ENCODE measurements at places on chromosomes 3 and 15. TPM values are rescaled to one million over a fixed set of nuclear protein-coding genes. Genes with fewer than 3 reads are reported as not detected.
A peak's percentile ranks its signal among the peaks of the same experiment; 100 is the strongest.

Gene CMTM8
- 1.0 TPM for polyA plus RNA-seq

Gene TUSC7
- polyA plus RNA-seq = not detected

Gene UPK1B
- 0.11 TPM for polyA plus RNA-seq

Gene SEMA3G
- polyA plus RNA-seq = 14.1 TPM

Gene RNF13
- polyA plus RNA-seq = 33.2 TPM

Gene EFL1
- polyA plus RNA-seq = 11.7 TPM

GRCh38 chr3:4290272-4290893 lies 12.8 kb upstream of the SETMAR start:
- peak; percentile 19 for DNase-seq

DNA sequence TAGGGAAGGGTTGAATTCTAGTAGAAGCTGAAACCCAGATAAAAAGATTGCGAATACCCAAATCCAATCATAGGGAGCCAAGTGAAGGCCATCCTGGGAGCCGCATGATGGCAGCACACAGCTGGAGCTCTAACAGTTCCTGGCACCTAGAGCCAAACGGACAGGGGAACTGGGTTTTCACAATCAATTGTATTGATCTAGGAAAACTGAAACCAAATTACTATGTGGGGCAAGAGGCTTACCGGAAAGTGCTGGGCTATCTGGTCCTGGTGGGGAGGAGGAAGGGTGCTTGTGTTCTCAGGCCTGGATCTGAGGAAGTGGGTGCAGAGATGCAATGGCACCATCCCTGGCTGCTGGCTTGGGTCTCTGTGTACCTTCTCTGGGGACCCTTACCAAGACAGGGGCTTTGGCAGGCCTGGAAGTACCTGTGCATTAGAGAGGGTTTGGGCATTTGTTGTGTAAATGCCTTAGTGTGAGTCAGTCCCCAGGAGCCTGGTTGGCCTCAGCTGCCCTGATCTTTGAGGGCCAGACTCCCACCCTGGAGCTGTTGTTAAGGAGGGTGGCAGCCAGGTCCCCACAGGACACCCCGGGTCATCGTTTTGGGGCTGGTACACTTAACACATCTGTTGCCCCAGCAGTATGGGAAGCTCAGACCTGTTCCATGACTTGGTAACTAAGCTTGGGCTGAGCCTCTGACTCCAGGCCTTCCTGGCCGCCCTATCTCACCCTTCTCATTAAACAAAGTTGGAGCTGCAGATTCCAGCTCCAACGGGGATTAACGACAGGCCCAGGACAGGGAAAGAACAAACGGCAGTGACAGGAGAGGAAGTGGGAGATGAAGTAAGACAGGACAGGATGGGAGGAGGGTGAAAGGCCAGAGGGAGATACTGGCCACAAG lies 8.9 kb upstream of the FURIN start:
- DNase-seq = no peak

DNA sequence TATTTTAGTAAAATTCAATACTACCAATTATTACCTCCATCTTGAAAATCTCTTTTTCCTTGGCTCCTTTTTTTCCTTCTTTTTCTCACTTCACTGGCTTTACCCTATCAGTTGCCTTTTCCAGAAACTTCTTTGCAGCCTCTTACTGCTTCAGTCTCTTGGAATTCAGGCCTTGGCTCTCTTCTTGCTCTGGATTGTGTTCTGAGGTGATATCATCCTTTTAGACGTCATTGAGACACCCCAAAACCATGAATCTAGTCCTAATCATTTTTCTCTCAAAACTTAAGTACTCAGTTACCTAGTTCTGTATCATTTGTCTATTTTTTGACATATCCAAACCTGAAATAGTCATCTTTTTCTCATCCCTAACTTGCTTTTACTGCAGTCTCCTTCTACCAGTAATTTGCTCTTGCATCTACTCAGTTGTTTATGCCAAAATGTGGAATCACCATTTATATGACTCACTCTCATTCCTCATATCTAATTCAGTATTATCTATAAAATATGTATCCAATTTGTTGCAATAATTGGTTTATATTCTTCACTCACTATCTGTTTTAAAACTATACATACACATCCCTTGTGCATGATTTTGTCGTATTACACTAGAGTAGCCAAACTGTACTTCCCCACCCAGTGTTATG lies 703.2 kb upstream of the CCDC54 start:
- no peak for DNase-seq

- no peak for DNase-seq
Observed at GRCh38 chr3:112321867-112322652, 10.9 kb upstream of the CD200 start.

GRCh38 chr15:81375461-81375860 lies 1.4 kb upstream of the TMC3 start:
- no peak for DNase-seq

DNA sequence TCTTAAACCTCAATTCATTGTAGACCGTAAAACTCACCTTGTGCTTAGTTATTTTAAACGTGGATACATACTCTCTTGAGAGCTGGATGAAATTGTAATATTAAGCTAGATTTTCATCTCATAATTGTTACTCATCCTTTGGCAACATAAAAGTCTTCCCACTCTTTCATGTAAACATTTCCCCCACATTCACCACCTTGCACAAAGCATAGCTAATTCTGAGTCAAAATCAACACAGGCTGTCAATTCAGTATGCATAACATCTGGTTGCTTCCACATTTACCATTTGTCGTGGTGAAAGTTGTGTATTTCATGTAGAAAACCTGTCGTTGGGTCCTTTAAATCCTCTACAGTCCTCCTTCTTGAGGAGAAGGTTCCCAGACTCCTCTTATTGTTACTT lies 524.6 kb downstream of the OTOL1 start:
- DNase-seq = no peak

- DNase-seq = no peak
Observed at GRCh38 chr15:33636958-33637357, 326.2 kb downstream of the RYR3 start.

GRCh38 chr3:88112289-88112688 lies 37.5 kb upstream of the C3orf38 start:
- DNase-seq = no peak

All from forelimb muscle (tissue), 1 donor.